NCI-H524 treated with DMSO at 0.1 percent for 48 hours (cell line): ENCODE measurements at places on chromosomes 16 and 17.

DNA sequence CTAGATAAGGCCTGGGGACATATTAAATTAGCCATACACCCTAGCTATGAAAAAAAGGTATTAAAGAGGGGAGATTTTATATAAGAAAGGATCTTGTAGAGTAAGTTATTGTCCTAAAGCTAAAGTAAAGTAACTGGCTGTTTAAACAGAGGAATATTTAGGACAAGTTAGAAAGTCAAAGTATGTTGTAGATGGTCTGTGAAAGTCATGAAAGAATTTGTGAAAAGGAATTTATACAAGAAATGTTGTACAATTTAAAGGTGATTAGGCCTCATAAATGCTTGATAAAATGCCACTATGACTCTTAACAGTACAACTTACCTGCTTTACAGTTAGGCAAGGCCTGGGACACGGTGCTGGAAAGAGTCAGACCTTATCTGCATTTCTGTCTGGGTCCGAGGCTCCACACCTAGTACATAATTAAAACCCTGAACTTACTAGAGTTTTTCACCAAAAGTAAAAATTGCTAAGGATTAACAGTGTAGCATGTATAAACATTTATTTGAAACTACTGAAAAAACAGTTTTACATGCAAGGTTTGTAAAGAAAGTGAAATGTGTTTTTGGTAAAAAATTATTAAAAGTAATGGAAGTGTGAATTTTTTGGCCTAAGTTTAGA, 445.3 kb upstream of the TOM1L1 start:
- DNase-seq, result no peak

DNA sequence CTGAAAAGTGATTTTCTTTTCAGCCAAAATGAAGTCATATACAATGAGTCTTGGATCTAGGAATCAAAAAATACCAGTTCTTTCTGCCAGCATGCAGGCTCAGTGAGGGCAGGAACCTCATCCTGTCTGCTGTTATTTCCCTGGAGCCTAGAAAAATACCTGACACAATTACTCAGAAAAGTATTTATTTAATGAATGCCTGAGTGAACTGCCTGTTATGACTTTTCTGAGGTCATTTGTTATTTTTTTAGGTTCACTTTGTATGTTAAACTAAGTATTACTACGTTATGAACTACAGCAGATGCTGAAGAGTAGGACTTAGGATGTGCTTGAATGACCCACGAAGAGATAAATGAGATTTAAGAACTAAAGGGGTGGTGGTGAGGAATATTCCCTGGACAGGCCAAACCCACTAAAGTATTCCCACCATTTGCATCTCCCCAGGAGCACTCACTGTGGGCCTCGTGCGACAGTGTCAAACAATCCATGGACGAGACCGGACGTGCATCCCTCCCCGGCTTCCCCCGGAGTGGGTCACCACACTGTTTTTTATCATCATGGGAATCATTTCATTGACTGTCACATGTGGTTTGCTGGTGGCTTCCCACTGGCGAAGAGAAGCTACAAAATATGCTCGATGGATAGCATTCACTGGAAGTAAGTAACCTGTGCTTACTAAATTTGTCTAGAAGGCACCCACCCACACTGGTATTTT, 17.1 kb upstream of the VWA3A start:
- DNase-seq, result no peak

- no peak for DNase-seq
These were observed 123.1 kb downstream of the CA10 start for GRCh38 chr17:52035336-52035915.

GRCh38 chr17:82376042-82376730, 4.6 kb downstream of the UTS2R start:
- DNase-seq, result no peak

GRCh38 chr16:89615596-89616090, 2.2 kb downstream of the DPEP1 start:
- no peak for DNase-seq

GRCh38 chr16:83706394-83706793, 101.4 kb upstream of the HSBP1 start:
- no peak for DNase-seq

- no peak for DNase-seq
These were observed 74.5 kb upstream of the PMFBP1 start for GRCh38 chr16:72246423-72246822.

DNA sequence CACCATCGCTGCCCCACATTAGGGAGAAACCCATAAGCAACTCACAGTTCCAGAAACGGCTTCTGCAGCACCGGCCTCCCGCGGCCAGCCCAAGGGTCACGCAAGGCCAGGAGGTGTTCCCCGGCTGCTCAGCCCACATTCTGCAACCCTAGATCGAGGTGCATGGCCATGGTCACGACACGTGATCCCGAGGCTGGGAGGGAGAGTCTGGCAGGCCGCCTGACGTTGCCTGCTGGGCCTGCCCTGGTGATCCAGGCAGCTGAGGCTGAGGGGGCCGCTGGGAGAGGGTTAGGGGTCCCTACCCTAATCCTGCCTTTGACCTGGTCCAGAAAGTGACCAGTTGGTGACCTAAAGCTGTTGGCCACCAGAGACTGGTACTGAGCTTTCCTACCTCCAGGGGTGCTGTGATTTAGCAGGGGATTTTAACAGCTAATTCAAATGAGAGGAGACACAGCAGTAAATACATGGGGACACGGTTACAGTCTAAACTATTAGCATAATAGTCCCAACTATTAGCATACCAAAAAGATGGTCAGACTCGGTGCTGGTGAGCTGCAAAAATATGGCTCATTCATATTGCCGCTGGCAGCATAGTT, 97.4 kb upstream of the CIBAR2 start:
- no peak for DNase-seq

- DNase-seq, result no peak
These were observed 3.5 kb downstream of the RSAD1 start for GRCh38 chr17:50482110-50482509.

GRCh38 chr17:44924107-44924544, 8.8 kb upstream of the GFAP start:
- DNase-seq, result no peak

DNA sequence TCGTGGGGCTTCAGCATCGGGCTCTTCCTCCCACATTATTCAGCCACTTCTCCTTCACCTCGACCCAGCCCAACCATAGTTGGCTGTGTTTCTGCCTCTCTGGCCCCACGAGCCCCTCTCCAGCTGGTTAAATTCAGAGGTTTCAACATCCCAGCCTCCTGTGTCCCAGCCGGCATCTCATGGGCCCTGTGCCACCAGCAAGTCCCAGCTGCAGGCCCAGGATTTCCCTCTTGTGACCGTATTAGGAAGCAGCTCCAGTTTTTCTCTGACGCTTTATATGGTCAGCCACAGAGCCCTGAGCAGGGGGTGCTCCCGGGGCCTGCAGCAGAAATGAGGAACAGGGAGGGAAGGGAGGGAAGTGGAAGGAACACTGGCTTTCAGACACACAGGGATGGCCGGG, 27.4 kb downstream of the MYH11 start:
- DNase-seq, result no peak

DNA sequence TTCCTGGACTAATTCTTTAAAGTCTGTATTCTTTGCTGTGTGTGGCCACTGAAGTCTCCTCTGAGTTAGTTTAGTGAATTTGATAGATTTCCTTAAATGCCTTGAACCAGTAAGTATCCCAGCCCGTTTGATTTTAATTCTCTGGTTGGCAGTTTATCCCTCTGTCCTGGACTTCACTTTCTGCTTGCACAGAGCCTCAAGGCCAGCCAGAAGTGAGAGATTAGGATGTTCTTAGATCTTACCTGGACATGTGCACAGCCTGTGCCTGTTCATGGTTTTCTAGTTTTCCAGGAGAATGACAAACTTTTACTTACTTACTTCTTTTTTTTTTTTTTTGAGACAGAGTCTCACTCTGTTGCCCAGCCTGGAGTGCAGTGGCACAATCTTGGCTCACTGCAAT, 10.8 kb upstream of the SLC38A7 start:
- DNase-seq, result no peak

DNA sequence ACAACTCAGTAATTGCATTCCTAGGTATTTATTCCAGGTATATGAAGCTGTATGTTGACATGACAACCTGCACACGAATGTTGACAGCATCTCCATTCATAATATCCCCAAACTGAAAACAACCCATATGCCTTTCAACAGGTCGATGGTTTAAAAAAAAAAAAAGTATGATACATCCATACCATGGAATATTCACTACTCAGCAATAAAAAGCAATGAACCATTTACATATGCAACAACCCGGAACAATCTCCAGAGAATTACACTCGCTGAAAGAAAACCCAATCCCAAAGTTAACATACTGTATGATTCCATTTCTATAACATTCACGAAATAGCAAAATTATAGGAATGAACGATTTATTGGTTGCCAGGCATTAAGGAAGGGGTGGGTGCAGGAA, 53.3 kb upstream of the DNAH9 start:
- no peak for DNase-seq

DNA sequence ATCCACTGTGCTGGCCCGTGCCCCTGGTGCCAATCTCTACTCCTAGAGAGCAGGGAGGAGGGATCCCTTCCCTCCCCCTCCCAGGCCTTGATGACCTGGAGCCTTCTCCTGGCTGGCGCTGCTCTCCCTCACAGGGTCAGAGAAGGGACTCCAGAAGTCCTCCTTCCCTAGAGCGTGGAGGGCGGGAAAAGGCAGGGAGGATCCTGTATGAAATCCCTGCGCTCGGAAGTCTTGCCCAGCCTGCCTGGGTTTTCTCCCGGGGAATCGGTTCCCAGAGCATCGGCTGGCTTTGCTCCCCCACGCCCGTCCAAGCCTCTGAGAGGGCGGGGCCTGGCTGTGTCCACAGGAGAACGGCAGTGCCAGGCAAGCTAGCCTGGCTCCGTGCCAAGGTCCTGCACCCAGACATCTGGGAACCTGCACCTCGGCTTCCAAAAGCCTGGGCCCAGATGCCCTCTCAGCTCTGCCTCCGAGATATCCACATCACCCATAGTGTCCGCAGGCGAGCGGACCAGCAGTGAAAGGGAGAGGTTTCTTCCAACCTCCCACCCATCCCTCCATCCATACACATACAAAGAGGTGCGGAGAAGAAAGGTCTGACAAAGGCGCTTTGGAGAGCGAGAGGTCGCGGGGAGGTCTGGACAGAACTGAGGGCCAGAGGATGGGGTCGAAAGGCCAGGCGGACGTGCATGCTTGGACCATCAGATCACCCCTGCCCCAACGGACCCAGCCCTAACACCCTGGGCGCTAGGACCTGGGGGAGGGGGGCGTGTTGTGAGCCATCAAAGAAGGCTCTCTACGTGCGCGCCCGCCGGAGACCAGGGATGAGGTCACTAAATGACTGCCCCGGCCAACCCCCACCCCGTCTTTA, 1.1 kb downstream of the MPP2 start:
- peak; percentile 34 for DNase-seq

DNA sequence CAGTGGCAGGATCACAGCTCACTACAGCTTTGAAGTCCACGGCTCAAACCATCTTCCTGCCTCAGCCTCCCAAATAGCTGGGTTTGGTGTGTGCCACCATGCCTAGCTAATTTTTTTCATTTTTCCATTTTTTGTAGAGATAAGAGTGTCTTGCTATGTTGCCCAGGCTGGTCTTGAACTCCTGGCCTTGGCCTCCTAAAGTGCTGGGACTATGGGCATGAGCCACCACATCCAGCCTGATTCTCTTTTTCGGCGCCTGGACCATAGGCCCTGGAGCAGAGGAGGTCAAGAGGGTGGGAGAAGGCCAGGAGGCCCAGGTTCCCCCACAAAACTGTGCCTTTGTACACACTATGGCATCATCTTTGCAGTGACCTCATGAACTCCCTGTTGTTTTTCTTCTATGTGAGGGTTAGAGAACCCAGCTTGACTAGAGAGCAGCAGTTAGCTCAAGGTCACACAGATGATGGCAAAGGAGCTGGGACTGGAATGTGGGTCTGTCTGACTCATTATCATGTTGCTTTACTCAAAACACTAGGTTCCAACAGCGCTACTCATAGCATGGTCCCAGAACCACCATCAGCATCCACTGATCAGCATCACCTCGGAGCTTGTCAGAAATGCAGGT, 16.3 kb downstream of the SCN4A start:
- no peak for DNase-seq

- DNase-seq, result no peak
These were observed 53.3 kb downstream of the CES1 start for GRCh38 chr16:55779402-55780094.

GRCh38 chr17:43356999-43357398, 41.8 kb upstream of the ARL4D start:
- DNase-seq, result no peak

- DNase-seq, result no peak
These were observed 63.8 kb upstream of the RCVRN start for GRCh38 chr17:9968881-9969280.

DNA sequence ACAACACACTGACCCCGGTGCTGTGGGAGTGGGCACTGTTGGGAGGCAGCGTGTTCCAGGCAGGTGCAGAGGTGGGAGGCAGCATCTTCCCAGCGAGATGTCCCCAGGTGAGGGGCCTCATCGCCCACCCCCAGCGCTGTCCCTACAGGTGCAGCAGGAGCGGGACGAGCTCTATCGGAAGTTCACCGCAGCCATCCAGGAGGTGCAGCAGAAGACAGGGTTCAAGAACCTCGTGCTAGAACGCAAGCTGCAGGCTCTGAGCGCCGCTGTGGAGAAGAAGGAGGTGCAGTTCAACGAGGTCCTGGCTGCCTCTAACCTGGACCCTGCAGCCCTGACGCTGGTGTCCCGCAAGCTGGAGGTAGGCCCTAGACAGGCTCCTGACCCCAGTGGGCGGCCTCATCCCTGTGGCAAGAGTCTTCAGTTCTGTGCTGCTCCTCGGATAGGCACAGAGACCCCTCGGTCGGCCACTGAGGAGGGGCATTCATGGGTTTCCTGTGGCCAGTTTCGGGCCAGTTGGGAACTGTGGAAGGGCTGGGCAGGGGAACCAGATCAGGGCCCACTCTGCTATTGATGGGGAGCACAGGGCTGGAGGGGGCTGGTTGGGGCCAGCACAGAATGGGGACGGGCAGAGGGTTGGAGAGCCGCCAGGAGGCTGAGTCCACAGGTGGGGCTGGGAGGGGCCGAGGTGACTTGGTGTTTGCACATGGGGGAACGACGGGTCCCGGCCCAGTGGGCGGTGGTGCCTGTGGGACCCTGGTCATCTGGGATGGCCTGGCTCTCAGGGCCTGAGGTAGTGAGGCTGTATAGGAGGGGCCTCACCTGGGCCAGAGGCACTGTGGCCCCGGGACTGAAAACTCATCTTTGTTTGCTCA, 21.1 kb upstream of the DBNDD1 start:
- DNase-seq, result no peak

- no peak for DNase-seq
These were observed 103.4 kb downstream of the IRF8 start for GRCh38 chr16:86002178-86002900.

DNA sequence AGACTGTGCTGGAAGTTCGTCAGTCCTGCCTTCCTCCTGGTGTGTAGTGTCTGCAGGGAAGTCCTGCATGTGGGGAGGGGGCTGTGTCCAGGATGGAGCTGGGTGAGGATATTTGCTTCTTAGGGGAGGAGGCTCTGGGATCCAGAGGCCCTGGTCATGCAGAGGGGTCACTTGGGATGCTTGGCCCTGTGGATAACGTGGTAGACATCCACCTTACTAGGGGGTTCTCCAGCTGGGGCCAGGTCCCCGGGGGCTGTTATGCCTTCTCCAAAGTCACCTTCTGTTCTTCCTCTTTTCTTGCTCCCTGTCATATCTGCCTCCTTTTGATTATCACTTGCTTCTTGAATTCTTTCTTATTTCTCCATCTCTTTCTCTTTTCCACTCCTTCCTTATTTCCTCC, 43.8 kb downstream of the SLC6A2 start:
- DNase-seq, result no peak
